ENCODE measurements at places on chromosomes 12 and 14.

DNA sequence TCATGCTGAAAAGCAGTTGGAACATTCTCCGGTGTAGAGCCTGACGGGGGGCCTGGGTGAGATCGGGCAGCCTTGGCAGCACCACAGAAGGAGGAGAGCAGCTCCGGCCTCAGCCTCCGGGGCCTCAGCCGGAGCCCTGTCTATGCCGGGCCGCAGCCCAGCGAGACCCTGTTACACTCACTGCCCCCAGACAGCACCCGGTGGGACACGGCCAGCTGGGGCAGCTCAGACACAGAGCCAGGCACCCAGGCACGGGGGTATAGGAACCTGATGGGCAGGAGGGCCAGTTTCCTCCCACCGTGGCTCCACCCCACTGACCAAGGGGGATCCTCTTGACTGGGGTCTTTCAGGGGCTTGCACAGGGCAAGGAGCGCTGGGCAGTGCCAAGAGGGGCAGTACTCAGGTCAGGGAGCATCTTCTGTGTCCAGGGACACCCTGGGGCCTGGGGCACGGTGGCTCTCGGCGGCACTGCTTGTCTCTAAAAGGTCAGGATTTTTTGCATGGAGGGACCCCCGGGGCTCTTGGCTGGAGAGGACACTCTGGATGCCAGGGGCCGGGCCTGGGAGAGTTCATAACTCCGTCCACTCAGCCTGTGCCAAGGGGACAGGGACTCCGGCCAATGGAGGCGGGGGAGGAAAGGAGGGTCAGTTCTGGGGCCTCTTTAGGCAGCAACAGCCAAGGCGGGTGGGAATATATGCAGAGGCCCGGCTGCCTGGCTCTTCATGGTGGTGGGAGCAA is 9.4 kb downstream of the INF2 start:
- no peak for DNase-seq

- no peak for DNase-seq
These were observed 33.3 kb downstream of the CCDC85C start for GRCh38 chr14:99570544-99571302.

DNA sequence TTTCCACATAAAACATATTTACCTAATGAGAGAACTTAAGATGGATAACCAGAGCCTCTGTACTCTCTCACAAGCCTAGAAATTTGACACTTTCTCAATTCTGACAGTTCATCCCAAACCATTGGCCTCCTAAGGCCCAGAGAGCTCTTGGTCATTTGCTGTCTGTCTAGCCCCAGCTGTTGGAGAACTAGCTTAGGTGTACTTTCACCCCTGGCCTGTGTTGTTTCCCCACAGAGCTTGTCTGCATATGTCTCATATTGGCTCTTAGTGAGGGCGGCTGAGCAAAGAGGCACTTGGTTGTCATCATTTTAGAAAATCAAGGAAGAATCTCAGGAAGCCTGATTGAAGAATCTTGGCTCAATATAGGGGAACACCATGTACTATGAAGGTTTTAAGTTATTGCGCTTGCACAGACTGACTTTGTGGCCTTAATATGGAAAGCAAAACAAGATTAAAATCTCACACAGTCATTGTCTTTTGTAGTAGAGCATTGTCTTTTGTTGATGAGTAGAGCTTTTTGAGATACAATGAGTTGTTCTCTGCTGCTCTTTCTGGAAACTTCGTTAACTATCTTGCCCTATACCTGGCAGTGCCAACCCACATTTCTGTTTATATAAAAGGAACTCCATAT is 324.6 kb downstream of the RAD51B start:
- no peak for DNase-seq

- DNase-seq, result no peak
These were observed 80.8 kb downstream of the RAD52 start for GRCh38 chr12:868722-869121.

- no peak for DNase-seq
These were observed 48.3 kb downstream of the LMNTD1 start for GRCh38 chr12:25504744-25505143.

DNA sequence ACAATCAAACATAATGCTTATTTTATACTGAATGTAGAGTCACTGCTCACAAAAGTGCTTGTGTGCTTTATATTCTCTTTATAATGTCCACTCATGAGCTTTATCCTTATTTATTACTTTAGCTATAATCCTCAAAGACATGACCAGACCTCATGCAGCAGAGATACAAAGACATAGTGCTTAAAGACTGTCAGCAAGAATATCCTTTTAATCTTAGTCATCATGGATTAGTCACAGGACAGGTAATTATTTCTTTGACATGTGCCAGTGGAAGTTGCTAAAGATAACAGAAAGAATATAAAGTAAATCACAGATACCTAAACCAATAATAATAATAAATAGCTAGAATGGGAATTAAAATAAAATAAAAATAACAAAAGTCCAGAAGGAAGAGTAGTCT is 707.5 kb downstream of the BCL11B start:
- no peak for DNase-seq

DNA sequence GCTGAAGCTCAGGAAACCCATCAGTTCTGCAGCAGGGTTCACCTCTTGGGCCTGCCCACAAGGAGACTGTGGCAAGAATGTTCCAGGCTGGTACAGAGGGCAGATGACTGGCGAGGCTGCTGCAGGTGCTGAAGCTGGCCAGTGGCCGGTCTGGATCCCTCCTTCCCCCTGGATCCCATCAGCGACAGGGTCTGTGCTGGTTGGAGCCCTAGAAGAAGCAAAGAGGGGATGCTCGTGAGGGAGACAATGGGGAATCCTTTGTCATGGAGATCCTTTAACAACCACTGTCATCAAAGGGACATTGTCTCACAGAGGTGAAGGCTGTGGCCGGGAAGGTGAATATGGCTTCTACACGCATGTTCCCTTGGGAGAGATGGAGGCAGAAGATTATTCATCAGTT is 211.4 kb upstream of the TMEM132C start:
- no peak for DNase-seq

- peak; percentile 66 for DNase-seq
These were observed 485.4 kb downstream of the NAV3 start for GRCh38 chr12:78316136-78316535.

DNA sequence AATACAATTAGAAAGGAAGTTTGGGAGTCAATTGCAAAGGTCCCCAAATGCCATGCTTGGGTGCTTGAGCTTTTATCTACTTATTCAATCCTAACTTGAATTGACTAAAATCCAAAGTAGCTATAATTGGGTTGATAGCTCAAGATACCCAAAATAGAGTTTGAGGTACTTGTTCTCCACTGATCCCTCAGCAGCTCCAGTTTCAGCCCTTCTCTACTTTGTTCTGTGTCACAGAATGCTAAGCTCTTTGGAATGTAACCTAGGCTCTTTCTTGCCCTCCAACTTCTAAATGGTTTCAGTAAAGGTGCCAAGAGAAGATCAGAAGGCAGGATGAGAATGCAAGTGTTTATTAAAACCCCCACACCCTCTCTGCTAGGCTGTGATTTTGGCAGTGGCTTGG is 251.4 kb upstream of the CLEC14A start:
- no peak for DNase-seq

DNA sequence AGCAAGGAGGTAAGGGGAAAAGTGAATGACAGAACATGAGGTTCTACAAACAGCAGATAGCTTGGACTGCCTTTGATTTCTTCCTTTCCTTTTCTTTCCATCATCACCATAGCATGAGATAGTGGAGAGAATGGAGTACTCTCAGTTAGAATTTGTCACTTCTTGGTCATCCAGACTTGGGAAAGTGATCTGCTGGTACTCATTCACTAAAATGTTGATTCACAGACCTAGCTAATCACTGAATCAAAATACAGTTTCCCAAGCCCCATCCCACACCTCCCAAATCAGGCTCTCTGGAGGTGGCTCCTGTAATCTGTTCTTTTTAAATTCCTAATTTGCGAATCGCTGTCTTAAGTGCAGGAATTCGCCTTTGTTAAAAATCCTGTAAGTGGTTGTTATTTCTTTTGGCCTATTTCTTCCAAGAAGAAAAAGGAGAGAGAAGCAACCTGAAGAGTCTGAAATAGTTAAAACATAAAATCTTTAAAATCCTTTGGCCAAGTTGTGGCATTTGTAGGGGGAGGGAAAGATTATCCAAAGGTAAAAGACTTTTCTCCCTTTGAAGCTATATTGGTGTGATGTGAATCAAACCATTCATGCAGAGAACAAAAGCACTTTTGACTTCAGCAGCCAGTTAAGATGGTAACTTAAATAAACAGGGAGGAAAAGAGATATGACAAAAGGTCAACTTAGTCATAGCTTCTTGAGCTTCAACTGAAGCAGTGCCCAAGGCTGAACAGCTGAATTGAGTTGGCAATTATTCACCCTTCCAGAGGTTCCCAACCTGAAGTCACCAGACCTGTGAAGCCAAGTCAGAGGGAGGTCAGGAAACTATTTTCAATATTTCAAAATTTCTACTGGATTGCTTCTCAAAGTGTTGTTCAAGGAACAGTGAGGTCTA is 255.1 kb upstream of the KRR1 start:
- peak; percentile 16 for DNase-seq

- DNase-seq, result no peak
These were observed 26.5 kb downstream of the TCTN1 start for GRCh38 chr12:110640275-110641025.

DNA sequence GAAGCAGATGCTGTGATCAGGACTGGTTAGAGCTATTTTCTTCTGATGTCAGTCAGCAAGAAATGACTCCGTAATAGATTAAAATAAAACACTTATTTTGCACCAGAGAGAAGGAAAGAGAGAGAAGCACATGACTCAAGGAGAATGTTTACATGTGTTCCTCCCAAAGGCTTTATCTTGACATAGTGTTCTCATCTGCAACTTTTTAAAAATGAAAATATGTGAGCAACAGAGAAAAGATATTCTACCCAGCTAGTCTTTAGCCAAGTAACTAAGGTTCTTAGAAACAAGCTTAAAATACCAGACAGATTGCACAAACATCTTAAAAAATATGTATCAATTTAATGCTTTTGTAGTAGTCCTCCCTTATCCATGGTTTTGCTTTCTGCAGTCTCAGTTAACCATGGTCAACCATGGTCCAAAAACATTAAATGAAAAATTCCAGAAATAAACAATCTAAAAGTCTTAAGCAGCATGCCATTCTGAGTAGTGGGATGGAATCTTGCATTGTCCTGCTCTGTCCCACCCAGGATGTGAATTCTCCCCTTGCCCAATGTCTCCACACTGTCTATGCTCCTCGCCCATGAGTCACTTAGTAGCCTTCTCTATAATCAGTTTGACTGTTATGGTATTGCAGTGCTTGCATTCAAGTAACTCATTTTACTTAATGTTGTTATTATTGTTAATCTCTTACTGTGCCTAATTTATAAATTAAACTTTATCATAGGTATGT is 9.9 kb downstream of the SERPINA10 start:
- DNase-seq, result no peak

DNA sequence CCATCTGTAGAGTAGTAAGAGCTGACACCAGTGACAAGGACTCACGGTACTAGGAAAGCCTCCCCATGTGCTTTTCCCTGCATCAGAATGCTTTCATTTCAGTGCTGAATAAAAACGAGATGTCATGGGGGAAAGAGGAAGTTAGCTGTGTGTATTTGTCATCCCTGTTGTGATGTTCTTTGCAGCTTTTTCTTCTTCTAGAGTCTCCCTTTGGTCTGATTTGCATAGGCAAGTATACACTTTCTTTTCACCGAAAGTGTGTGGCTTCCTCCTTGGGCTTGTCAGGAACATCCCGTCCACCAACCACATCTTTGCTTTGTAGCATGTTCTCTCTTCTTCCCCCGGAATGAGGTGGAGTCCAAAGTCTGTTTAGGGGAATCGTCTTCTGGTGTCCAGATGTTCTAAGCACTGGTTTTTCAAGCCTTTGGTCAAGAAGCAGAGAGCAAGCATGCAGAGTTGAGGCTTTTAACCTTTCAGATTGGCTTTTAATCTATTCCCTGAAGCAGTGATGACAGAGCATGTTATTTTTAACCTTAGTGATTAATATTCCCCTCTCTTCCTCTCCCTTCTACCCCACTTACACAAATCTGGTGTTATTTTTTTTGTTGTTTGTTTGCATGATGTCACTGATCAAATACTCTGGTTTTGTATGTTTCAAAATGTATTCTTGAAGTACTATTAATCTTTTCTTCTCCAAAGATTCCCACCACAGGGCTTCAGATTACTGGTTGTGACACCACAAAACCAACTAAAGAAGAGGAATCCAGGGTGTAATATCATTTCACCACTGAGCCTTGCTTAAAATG is 163.4 kb downstream of the SAMD4A start:
- no peak for DNase-seq

GRCh38 chr12:131764738-131765137 is 53.8 kb downstream of the SFSWAP start:
- no peak for DNase-seq

GRCh38 chr14:100425429-100425827 is 102.3 kb downstream of the SLC25A47 start:
- no peak for DNase-seq

GRCh38 chr12:98698603-98699463 is 53.7 kb downstream of the APAF1 start:
- peak; percentile 60 for DNase-seq

GRCh38 chr14:63204407-63205043 is at the start of gene RHOJ:
TSS of gene RHOJ (plus strand) at chr14:63204443. CDS start at chr14:63204870, 427 bp downstream.
- no peak for DNase-seq

- no peak for DNase-seq
These were observed 283.4 kb downstream of the DAD1 start for GRCh38 chr14:22305607-22306006.

DNA sequence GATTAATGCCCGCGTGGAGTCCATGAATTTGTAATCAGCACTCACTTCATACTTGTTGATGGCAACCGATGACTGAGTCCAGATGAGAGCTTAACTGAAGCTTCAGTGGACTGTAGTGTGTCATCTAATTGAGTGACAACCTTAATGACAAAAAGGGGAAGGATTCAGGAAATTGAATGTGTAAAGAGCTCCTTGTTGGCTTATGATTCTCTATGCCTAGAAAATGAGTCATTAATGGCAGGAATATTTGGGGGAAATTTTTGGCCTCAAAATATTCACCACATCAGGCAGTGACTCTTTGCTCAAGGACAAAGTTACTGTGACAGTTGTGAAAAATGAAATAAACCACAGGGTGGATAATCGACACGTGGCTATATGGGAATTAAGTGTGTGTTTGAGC is 55.3 kb upstream of the STON2 start:
- DNase-seq, result no peak

DNA sequence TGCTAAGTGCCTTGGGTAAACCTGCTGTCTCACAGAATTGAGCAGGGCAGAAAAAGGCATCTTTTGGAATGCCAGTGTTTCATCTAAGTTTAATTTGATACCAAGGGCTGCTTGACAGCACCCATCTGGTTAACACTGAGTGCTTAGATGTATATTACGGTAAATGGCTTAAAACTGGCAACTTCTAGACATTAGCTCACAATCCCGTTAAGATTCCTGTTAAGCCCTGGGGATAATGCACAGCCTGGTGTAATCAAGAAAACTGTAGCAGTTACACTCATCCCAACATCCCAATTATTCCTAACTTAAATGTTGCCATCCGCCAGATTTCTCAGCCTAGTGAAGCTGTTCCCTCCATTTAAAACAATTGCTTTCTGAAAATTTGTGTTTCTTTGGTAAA is 29.9 kb downstream of the PPFIBP1 start:
- DNase-seq, result no peak
